CD4-positive, CD25-positive, alpha-beta regulatory T cell (primary cell): ENCODE measurements at places on chromosomes 7 and 10. TPM values are rescaled to one million over a fixed set of nuclear protein-coding genes. Genes with fewer than 3 reads are reported as not detected.

DNA sequence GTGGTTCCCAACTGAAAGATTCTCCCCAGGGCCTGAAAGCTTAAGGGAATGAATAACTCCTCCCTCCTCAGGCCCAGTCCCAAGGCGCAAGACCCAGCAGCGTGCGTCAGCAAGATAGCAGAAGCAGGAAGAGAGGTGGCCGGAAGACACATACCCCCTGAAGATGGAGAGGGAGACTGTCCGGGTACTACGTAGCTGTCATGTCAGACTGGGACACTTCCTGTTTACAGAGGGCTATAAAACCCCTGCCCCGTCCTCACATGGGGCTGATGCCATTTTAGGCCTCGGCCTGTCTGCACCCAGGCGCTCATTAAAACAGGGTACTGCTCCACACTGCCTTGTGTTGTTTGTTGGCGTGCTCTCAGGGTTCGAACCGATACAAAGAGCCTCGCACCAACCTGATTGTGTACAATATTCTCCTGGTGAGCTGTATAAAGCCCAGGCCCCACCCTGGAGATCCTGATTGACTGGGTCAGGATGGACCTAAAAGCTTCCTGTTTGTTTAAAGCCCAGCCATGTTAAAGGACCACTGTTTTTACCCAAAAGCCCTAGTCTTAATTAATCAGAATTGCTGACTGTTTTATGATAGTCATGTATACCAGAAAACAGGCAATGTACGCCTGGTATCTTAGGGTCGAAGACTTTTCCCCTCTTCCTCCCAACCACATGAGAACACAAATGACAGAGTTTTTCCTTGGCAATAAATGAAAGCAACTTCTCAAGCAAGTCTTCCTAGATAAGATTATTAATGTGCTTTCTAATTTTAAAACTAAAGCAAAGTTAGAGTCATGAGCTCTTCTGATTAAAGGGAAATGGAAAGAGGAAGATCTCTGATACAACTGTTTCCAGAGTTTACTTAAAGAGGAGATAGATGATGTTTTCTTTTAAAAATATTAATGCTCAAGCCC, 251.5 kb downstream of the DOCK4 start:
- no peak for DNase-seq
- no peaks in the 10 kb centered on the region for H3K36me3 ChIP-seq
- no peaks in the 10 kb centered on the region for H3K4me1 ChIP-seq
- no peak overlapping the region for H3K4me3 ChIP-seq
- no peaks in the 10 kb centered on the region for H3K27me3 ChIP-seq

GRCh38 chr7:50856806-50857205, 74.1 kb upstream of the GRB10 start:
- no peak overlapping the region for H3K4me3 ChIP-seq
- no peak for DNase-seq
- H3K36me3 ChIP-seq, result no peaks in the 10 kb centered on the region
- H3K4me1 ChIP-seq, result no peaks in the 10 kb centered on the region
- peaks cover 3% of the 10 kb centered on the region for H3K27me3 ChIP-seq

The GJC3 gene
- total RNA-seq, result 0.35 TPM

- no peaks in the 10 kb centered on the region for H3K27me3 ChIP-seq
- no peak overlapping the region for H3K27ac ChIP-seq
- no peak overlapping the region for H3K4me3 ChIP-seq
- peaks cover 59% of the 10 kb centered on the region for H3K36me3 ChIP-seq
- no peak for DNase-seq
These were observed 7.8 kb downstream of the RPS24 start for GRCh38 chr10:78041170-78042057.

The C1GALT1 gene
- total RNA-seq, result 36.8 TPM

The HOXA6 gene
- not detected for total RNA-seq
